Aorta (tissue), 5 donors: ENCODE measurements at places on chromosomes 1 and 21. TPM values are rescaled to one million over a fixed set of nuclear protein-coding genes. Genes with fewer than 3 reads are reported as not detected.

CHML gene
- 9.9 TPM for total RNA-seq

DNA sequence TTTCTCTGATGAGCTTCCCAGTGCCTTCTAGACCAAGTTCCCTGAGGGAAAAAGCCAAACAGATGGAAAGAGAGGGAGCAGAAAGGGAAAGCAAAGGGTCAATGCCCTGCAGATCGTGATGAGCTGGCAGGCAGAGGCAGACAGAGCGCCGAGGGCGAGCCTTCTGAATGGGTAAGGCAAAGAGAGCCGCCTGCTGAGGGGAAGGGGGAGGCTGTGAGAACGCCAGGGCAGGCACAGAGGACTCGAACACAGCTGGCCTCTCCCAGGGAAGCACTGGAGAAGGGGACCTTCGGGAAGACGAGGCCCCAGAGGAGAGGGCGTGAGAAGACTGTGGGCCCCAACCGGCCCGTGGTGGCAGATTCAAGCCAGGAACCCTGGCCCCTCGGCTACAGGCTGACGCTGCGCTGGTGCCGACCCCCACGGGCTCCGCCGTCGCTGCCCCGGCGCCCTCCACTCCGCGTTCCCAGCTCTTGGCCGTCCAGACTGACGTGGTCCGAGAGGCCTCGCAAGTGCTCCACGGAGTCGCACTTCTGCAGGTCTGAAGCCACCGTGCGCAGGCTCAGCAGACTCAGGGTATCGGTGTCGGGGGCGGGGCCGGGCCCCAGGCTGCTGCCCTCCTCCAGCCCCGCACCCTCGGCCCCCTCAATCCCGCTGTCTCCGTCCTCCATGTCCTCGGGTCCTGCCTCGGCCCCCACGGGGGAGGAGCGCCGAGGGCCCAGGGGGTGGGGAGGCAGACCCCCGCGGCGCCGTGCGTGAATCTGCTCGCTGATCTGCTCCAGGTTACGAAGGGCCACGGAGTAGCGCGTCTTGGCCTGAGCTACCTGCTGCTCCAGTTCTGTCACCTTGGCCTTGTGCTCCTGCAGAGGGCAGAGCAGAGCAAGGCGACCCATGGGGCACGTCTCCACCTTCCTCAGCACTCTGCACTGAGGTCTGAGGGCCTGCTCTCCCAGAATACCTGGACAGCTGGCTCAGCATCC, 13.9 kb downstream of the SH3BP5L start:
- H3K4me1 ChIP-seq, result no peaks in the 10 kb centered on the region
- no peak overlapping the region for H3K4me3 ChIP-seq
- no peaks in the 10 kb centered on the region for H3K27me3 ChIP-seq
- DNase-seq, result no peak
- H3K27ac ChIP-seq, result no peak overlapping the region

DNA sequence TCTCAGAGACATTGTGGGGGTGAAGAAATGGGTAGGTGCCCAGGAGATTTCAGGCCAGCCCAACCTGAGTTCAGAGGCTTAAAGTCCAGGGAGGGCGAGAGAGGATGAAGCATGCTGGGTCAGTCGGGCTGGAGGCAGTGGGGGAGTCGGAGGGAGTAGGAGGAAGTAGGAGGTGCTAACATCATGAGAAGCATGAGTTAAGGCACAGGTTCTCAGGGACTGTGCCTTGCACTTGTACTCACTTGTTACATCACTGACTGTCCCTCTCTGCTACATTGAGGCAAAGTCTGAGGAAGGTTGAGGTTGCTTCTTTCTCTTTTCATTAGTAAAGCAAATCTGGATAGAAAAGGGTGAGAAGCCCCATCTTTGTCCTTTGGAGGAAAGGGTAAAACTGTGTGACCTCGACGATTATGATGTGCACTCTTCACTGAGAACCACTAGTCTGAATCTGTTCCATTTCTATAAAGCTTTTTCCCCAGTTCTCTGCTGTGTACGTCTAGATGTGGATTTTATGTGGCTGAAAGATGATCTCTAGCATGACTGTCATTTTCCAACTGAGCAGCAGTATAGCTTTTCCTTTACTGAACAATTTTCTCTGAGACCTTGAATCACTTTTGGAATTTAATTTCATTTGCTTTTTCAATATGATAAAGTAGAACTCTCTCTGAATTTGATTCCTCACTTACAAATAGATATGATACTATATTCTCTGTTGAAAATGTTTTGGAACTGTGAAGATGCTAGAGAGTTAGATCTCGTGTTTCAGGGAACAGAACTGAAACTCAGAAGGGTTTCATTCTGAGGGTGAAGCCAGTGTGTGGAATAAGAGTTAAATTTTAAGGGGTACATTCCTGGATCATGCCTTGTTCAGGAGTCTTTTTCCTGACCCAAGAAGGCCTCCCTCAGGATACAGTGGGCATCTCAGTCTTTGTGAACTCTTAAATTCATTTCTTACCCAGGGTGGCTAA, 94.6 kb downstream of the FGGY start:
- peaks cover 6% of the 10 kb centered on the region for H3K4me1 ChIP-seq
- no peak overlapping the region for H3K4me3 ChIP-seq
- DNase-seq, result no peak
- no peaks in the 10 kb centered on the region for H3K36me3 ChIP-seq

DNA sequence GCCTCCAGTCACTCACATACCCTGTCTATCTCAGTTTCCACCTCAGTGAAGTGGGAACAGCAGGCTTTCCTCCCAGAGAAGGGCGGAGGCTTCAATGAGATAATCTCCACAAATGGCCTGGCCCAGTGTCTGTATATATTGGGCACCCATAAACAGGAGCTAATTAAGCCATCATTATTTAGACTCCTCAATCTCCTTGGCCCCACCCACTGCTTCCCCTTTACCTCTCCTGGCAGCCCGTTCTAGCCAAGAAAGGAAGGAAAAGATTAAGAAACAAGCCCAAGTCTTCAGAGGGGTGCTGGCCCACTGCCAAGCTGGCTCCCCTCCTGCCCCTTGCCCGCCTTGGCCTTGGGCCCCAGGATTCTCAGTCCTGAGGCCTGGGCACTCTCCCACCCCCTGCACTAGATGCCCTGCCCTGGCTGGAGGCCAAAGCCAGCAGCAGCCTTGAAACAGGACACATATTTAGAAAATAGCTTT, 15.9 kb upstream of the EPB41 start:
- H3K27ac ChIP-seq, result no peak overlapping the region
- H3K27me3 ChIP-seq, result no peaks in the 10 kb centered on the region
- peak; percentile 79 for DNase-seq
- no peaks in the 10 kb centered on the region for H3K36me3 ChIP-seq
- H3K4me1 ChIP-seq, result no peaks in the 10 kb centered on the region

DNA sequence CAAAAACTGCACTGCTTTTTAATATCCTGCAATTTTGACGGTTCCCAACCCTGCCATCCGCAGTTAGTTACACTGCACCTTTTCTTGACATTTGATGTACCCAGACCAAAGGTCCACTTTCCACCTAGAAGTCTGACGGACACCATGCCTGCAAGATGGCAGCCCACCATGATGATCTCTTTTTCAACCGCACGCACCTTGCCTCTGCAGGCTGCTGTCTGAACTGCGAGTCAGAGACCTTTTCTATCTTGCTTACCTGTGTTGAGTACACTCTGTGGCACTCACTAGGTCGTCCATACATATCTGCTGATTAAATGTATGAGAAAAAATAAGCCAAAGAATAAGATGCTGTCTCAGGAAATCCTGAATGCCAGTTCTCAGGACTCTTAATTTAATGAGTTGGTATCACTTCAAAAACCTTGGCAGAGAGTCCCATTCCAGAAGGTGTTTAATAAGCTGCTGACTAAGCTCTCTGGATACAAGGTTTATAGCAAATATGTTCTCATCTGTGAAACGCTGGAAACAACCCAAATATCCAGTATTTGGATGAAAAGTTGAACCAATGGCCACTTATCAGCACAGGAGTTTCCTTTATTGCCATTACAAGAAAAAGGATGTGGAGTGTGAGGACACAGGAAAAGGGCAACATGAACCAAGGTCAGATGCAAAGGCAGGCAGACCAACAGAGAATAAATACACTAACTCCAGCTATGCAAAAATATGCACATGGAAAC, 37.9 kb downstream of the GNG12 start:
- H3K27me3 ChIP-seq, result no peaks in the 10 kb centered on the region
- no peak for DNase-seq
- no peak overlapping the region for H3K27ac ChIP-seq

DNA sequence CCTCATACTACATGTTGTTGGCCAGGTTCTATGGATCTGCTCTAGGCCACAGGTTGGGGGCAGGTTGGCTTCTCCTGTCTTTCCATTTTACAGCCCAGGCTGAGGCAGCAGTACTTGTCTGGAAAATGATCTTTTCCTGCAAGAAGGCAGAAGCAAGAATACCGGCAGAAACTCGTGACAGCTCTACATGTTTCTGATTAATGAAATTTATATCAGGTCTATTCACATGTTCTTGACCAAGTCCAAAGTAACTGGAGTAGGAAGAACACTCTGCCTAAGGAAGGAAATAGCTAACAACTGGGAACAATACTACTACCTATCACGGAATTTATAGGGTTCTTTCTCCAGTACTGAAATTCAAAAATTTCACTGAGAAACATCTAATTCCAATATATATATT, 98.3 kb downstream of the PLPPR5 start:
- H3K27me3 ChIP-seq, result no peaks in the 10 kb centered on the region
- no peak for DNase-seq
- no peaks in the 10 kb centered on the region for H3K36me3 ChIP-seq
- H3K4me3 ChIP-seq, result no peak overlapping the region
- H3K27ac ChIP-seq, result no peak overlapping the region

DNA sequence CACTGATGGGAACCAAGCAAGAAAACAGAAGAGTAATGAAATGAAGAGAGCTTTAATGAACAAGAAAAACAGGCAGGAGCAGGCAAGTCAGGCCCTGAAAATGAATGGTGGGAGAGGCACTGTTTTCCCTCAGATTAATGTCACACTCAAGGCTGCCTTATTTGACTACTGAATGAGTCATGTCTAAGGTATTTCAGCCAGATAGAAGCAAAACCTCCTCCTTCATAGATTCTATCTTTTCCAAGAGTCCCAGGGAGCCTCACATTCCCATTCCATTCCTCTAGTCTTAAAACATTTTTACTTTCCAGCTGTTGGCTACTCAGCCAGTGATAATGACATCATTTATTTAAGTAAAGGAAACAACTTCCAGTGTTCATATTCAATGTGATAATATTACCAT, 228.4 kb upstream of the NRIP1 start:
- H3K4me3 ChIP-seq, result no peak overlapping the region
- H3K36me3 ChIP-seq, result no peaks in the 10 kb centered on the region
- no peaks in the 10 kb centered on the region for H3K4me1 ChIP-seq

GRCh38 chr1:31830511-31830910, 14.7 kb upstream of the SPOCD1 start:
- no peak overlapping the region for H3K27ac ChIP-seq
- H3K4me1 ChIP-seq, result no peaks in the 10 kb centered on the region
- H3K27me3 ChIP-seq, result no peaks in the 10 kb centered on the region
- H3K4me3 ChIP-seq, result no peak overlapping the region
- no peaks in the 10 kb centered on the region for H3K36me3 ChIP-seq
